ENCODE measurements at places on chromosomes 16 and 17.

GRCh38 chr16:24352746-24353145, 96.6 kb downstream of the CACNG3 start:
- no peak for DNase-seq

DNA sequence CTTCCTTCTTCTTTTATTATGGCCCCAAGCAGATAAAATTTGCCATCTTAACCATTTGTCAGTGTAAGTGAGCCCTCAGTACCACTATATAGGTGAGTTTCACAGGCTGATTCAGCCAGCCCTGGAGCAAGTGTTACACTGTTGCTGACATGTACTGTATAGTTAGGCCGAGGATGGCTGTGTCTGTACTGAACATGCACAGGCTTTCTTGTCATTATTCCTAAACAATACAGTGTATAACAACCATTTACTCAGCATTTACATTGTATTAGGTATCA, 53.7 kb downstream of the AMFR start:
- no peak for DNase-seq

DNA sequence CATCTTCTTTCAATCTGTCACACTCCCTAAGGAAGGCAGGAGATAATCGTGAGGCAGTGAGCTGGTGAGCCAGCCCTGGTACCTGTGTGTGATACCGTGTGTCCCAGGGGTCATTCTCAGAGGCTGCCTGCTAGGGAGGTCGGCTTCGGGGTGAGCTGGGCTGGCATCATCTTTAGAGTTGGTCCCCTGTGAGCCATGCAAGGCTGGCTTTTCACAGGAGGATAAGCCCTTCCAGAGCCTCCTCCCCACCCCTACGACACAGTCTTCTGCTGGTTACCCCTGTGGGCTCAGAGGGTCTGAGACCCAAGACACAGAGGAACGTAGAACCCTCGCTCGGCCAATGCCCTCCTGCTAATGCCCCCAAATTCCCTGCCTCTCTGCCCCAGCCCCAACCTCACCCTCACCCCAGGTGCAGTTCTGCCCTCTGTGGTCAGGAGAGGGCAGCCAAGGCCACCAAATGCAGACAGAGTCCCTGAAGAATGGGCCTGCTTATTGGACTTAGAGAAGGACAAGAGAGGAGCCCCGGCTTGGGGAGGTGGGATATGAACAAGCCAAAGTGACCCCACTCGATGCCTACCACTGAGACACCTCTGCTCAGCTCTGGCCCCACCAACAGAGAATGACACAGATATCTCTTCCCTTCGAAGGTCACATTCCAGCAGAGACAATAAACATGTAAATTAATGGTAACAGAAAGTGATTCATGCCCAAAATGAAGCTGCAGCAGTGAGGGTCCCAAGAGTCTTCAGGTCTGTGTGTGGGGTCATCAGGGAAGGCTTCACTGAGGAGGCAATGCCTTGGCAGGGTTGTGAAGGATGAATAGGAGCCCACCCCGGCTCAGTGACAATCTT, 80.8 kb upstream of the CCL1 start:
- no peak for DNase-seq

DNA sequence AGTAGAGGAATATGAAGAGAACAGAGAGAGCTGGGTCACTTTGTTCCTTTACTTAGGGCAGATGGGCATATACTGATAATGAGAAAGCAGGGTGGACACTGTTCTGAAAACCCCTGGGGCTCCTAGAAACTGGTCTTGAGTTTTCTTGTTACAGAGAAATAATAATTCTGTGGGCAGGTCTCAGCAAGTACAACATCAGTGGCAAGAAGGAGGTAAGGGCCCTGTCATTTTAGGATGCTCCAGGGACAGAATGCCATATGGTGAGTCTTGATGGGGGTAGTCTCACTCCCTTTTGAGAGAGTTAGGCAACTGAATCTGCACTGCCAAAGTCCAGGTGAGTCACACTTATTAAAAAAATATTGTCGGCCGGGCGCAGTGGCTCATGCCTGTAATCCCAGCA, 102.3 kb downstream of the KCNJ2 start:
- no peak for DNase-seq

DNA sequence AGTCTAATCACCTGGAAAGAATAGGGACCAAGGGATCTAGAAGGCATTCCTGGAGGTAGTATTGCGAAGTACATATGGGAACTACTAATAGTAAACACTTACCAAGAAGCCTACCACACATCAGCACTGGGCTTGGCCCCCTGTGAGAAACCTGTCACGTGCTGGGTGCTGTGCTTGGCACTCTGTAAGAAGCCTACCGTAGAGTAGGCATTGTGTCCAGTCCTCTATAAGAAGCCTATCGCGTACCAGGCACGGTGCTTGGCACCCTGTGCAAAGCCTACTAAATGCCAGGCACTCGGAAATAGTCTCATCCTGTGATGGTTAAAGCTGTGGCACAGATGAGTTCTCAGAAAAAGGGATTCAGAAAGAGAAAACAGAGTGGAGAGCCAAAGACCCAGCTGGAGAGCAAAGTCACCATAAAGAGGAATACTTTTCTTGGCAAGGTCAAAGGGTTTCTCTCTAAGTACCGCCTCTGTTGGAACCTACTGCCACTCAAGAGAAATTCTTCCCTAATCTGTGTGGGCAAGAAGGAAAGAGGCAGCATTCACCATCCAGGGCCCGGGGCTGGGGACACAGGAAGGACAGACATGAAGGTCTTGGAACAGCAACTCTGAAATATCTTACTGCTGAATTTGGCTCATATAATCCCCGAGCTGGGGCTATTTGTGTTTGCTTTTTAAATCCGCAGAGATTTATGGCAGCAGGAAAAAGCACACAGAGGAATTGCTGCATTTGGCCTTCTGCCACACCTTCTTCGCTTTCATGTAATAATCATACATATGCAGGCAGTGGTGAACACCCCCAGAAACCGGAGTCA, 81.8 kb downstream of the VAT1L start:
- DNase-seq = no peak

DNA sequence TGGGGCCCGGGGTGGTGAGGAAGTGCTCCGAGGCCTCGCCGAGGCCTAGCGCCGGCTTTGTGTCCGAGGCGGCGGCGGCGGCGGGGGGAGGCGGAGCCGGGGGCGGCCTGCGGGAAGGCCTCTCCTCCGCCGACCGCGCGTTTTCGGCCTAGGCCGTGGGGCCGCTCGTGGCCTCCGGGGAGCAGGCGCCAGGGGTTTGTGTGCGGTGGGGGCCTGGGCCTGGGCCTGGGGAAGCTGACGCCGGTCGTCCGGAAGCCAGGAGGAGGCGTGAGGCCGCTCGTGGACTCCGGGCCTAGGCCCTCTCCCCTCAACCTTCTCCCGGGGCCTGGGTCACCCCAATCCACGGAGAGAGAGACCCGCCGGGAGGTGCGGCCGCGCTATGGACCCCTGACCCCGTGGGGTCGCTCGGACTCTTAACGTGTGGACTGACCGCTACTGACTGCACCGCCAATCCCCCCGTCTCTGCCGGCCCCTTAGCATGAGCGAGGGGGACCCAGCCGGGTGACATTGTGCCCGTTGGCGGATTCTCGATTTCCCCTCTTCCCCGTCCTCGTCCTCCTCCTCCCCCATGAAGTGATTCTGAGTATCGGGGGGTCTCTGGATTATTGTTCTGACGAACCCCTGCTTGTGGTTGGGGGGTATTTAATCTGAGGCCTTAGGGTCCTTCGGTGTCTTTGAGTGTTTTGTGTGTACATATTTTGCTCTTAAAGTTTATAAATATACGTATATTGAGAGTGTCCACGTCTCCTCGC, 660 bp downstream of the RBBP6 start:
- DNase-seq = no peak

Data from BJ (cell line).